Activated effector memory CD4-positive, alpha-beta T cell treated with anti-CD3 and anti-CD28 coated beads, Interleukin-2, amount 50 U/mL, for 16 hours (primary cell): ENCODE measurements at places on chromosomes 12 and 14.

- DNase-seq: no peak
Observed at GRCh38 chr12:57894399-57895292, 46.7 kb upstream of the ATP23 start.

DNA sequence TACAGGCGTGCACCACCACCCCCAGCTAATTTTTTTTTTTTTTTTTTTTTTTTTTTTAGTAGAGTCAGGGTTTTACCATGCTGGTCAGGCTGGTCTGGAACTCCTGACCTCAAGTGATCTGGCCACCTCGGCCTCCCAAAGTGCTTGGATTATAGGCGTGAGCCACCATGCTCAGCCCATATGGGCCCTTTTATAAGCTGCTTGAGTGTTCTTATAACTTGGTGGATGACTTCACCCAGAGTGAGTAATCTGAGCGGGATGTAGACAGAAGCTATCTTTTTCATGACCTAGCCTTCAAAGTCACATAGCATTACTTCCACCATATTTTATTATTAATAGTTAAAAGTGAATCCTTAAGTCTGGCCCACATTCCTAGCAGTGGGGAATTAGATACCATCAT, 16.4 kb downstream of the BBOF1 start:
- DNase-seq: no peak

DNA sequence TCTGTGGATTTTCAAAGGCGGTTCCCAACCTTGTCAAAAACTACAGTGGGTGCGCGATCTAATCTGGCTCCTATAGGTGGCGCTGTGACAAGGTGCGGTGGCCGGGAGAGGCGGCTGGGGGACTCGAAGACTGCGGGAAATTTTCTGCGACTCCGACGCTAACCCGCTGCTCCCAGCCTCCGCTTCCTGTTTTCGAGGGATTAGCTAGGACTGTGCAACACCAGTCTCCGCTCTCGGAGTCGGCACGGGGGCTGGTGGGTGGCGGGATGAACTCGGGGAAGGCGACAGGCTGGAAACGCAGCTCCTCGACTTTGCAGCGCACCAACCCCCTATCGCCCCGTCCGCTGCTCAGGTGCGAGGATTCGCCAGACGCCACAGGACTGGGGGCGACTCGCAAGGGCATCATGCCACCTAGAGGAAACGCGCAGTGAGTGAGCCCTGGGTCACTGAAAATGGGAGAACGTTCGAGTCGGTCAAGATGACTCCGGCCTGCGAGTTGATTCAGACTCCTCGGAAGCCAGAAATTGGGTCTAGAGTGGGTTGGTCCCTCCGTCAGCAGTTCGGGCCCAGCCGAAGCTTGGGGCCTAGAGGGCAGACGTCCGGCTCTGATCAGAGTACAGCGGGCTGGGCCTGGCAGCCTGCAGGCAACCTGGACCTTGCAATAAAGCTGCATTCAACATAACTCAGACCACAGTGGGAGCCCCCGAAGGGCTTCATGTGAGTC, 5.5 kb upstream of the PAX9 start:
- no peak for DNase-seq

GRCh38 chr12:93315907-93316622, 61.7 kb upstream of the NUDT4 start:
- no peak for DNase-seq

GRCh38 chr14:99001241-99001640, 270.8 kb downstream of the BCL11B start:
- DNase-seq: no peak

DNA sequence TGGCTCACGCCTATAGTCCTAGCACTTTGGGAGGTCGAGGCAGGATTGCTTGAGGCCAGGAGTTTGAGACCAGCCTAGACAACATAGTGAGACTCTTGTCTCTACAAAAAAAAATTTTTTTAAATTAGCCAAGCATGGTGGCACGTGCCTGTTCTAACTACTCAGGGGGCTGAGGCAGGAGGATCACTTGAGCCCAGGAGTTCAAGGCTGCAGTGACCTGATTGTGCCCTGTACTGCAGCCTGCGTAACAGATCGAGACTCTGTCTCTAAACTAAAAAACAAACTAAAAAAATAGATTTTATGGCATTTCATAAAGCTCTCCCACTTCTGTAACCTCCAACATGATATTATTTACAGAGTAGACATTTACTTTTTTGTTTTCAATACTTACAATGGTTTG, 29.6 kb downstream of the PNMA1 start:
- DNase-seq: no peak

GRCh38 chr12:6183689-6184428, 16.3 kb upstream of the CD9 start:
- no peak for DNase-seq

GRCh38 chr14:44576356-44576755, 69.3 kb upstream of the FSCB start:
- DNase-seq: no peak

DNA sequence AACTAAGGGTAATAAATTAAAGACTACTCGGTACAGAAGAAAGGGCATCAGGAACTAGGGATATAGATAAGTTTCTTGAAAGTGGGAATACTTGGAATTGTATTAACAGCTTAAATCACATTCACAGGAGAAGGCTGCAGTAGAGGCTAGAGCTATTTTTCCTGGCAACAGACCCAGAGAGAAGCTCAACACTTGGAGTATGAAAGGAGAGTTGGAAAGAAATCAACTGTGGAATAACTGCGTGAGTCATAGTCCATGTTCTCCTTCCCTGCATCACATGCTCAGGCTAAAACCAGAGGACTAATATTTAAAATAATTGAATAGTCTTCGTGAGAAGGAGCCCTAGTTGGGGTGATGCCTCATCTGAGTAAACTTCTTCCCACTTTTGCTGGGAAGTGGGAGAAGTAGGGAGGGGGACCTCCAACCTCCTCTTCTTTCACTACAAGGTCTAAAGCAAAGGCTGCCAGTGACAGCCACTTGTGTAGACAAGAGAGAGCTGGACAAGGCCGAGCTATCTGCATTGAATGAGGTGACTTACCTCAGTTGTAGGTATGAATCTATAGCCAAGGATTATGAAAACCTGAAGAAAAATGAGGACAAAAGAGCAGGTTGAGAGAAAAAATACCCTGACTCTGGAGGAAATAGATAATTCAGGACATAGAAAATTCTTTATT, 32.7 kb downstream of the DYRK2 start:
- DNase-seq: no peak

GRCh38 chr12:116881877-116882507, 751 bp upstream of the HRK start:
- no peak for DNase-seq

DNA sequence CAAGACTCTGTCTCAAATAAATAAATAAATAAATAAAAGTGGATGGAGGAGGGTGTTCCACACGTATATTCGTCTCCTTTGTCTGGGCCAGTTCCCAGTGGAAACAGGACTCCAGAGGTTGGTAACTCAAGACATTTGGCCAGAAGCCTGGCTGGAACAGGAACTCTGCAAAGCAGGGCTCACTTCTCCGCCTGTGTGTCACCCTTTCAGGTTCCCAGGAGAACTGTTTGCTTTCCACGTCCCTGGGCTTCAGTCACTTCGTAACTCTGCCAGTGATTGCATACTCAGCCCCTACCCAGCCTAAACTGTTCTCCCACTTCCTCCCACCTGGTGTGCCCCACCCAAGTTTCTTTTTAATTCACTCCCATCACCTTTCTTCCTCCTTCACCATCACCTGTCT, 7.0 kb upstream of the UBE2N start:
- peak; percentile 54 for DNase-seq

- peak; percentile 75 for DNase-seq
Observed at GRCh38 chr12:12474471-12474928, 88.2 kb downstream of the DUSP16 start.

- DNase-seq: no peak
Observed at GRCh38 chr12:119692997-119693396, 25.1 kb downstream of the PRKAB1 start.

DNA sequence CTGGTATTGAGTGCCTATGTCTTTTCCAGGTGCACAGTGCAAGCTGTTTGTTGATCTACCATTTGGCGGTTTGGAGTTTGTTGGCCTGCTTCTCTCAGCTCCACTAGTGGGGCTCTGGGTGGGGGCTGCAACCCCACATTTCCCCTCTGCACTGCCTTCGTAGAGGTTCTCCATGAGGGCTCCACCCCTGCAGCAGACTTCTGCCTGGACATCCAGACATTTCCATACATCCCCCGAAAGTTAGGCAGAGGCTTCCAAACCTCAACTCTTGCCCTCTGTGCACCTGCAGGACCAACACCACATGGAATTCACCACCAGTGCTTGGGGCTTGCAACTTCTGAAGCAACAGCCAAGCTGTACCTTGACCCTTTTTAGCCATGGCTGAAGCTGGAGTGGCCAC, 1024.1 kb downstream of the TMTC2 start:
- no peak for DNase-seq

- no peak for DNase-seq
Observed at GRCh38 chr12:70367258-70368141, 1.4 kb downstream of the KCNMB4 start.

- DNase-seq: peak; percentile 68
Observed at GRCh38 chr12:110039085-110039807, 9.1 kb downstream of the C12orf76 start.

DNA sequence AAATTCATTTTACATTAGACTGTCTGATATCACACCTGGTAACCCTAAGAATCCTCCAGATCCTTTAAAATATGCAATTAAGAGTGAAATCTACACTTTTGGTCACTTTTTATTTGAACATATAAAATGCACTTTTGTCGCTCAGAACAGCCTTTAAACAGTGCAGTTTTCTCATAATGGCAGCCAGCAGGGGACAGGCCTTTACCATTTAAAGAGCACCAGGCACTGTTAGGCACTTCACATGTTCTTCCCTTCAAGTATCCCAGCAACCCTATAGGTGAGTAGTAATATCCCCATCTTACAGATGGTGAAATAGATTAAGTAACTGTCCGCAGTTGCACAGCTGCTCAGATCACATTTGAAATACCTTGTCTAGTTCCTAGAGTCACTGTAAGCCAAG, 11.3 kb upstream of the SAMD4A start:
- DNase-seq: no peak

GRCh38 chr14:59303216-59303615, 114.7 kb downstream of the DAAM1 start:
- DNase-seq: no peak

GRCh38 chr12:109892748-109893147, 7.3 kb upstream of the TCHP start:
- no peak for DNase-seq

- DNase-seq: no peak
Observed at GRCh38 chr12:131642101-131642540, 68.8 kb upstream of the SFSWAP start.

- no peak for DNase-seq
Observed at GRCh38 chr12:3084742-3085141, 7.6 kb downstream of the TSPAN9 start.

DNA sequence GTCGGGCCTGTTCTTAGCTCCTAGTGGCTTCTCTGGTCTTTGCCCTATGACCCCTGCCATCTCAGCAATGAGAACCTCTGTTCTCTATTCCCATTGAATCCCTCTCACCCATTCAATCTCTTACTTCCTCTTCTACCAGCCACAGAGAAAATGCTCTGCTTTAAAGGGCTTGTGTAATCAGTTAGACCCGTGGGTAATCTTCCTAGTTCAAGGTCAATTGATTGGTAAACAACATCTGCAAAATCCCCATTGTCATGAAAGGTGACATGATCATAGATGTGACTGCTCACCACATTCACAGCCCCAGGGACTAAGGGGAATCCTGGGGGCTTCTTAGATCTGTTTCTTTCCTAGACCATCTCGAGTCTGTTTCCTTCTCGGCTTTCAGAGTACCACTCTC, 7.2 kb upstream of the CCDC197 start:
- no peak for DNase-seq

- no peak for DNase-seq
Observed at GRCh38 chr14:61673305-61673704, 22.0 kb upstream of the HIF1A start.

DNA sequence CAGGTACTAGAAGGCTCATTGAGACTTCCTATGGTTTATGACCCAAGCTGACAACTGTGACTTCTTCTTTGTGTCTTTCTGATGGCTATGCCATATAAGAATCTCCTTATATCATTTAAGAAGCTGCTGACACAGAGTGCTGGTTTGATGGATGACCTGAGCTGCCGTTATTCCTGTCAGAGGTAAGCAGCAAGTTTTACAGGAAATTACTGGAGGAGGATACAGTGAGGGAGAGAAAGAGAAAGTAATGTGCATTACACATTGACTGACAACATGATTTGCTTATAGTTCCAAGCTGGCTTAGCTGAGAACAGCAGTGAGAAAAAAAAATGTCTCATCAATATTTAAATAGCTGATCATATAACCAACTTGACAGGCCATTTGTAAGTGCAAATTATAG, 981.4 kb downstream of the FSCB start:
- DNase-seq: no peak
